T-helper 17 cell (primary cell): ENCODE measurements at places on chromosomes 5 and 9.

DNA sequence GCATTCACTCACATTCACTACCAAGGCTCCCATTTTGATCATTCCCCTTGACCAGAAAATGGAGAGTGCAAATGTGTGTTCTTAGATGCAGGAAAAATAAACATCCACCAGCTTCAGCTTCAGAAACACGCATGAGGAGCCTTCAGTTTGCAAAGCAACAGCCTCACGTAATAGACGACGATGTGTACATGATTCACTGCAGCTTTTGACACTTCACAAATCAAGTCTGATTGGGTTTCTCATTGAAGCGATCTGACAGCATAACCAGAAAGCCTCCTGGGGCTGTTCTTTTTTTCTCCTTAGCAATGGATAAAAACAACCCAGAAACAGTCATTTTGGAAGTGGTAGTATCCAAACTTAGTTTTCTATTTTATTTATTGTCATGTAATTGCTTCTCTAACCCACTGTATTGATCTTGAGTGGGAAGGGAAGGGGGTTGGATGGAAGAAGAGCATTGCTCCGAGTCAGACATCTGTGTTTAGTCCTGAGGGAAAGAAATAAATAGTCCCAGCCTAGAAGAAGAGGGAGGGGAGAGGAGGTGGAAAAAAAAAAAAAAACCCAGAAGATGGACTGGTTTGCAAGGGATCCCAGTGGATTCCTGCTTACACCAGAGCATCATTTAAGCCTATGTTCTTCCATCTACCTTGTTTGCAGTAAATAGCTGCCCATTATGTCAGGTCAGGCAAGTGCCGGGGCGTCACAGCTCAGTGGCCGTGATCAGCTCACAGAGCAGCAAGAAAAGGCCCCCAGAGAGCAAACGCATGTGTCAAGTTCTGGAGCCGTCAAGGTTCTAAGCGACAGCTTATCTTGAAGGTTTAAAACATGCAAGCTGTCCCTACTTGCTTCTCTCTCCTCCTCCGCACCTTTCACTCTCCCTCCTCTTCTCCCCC is 190.2 kb upstream of the SNX2 start:
- no peak for DNase-seq
- H3K4me3 ChIP-seq, result no peak overlapping the region
- peaks cover 17% of the 10 kb centered on the region for H3K27me3 ChIP-seq

- H3K4me1 ChIP-seq, result peaks cover 4% of the 10 kb centered on the region
- no peaks in the 10 kb centered on the region for H3K27me3 ChIP-seq
- DNase-seq, result no peak
- H3K4me3 ChIP-seq, result no peak overlapping the region
- no peak overlapping the region for H3K27ac ChIP-seq
Measured at GRCh38 chr9:94821098-94821887, 94.8 kb downstream of the AOPEP start.

DNA sequence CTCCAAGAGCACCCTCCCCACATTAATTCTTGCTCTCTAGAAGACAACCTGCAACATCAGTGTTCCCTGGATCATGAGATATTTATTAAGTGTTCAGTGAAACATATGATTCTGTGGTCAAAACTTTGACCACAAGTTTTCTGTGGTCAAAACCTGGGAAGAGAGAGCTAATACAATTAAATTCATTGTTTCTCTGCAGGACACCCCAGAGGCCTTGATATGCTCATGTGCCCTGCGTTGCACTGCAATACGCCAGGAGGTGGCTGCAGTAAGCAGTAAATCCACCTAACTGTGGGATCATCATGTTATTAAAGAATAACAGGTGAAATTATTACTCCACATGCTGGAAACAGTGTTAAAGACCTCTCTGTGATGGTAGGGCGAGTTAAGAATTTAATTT is 109.3 kb upstream of the SPDL1 start:
- H3K36me3 ChIP-seq, result no peaks in the 10 kb centered on the region
- H3K27me3 ChIP-seq, result peaks cover 32% of the 10 kb centered on the region

DNA sequence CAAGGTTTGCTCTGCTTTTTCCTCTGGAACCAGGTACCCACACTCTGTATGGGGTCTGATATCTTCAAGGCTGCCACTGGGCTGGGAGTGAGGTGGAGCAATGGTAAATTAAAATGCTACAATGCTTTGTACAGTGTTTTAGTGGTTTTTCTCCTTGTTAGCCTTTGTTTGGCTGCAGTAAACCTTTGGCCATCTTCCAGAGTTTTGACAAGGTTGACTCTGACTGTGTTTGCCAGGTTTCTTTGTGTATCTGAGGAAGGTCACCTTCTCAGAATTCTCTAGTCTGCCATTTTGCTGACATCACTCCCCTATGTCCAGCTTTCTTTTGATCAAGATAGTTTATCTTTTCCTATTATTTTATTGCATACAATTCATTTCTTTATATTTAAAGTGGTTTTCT is 11.2 kb downstream of the SPATA31D1 start:
- H3K36me3 ChIP-seq, result no peaks in the 10 kb centered on the region
- H3K4me1 ChIP-seq, result no peaks in the 10 kb centered on the region
- no peak overlapping the region for H3K4me3 ChIP-seq

DNA sequence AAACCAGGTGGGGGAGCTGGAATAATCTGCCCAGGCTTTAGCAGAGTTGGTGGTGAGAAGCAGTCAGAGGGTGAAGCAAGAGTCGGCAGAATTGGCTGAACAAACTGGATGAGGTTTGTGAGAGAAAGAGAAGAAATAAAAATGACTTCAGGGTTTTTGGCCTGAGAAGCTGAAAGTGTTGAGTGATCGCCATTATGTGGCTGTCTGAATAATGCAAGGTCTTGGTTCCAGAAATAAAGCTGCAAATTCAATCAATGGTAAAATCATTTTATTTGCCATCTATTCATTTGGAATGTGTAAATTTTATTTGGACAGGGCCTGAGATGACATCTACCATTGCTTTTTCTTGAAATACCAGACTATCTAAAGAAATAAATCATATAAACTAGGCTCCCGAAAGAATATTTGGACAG is 50.4 kb upstream of the DAB2 start:
- H3K4me3 ChIP-seq, result no peak overlapping the region
- peaks cover 39% of the 10 kb centered on the region for H3K27me3 ChIP-seq
- no peak overlapping the region for H3K27ac ChIP-seq
- DNase-seq, result no peak
- H3K4me1 ChIP-seq, result peaks cover 3% of the 10 kb centered on the region

- H3K27me3 ChIP-seq, result no peaks in the 10 kb centered on the region
- H3K27ac ChIP-seq, result no peak overlapping the region
- no peaks in the 10 kb centered on the region for H3K4me1 ChIP-seq
Measured at GRCh38 chr5:4130819-4131218, 535.2 kb downstream of the IRX1 start.

GRCh38 chr5:85205430-85205829 is 820.8 kb upstream of the EDIL3 start:
- no peak overlapping the region for H3K27ac ChIP-seq
- no peak for DNase-seq
- no peak overlapping the region for H3K4me3 ChIP-seq
- H3K27me3 ChIP-seq, result no peaks in the 10 kb centered on the region

DNA sequence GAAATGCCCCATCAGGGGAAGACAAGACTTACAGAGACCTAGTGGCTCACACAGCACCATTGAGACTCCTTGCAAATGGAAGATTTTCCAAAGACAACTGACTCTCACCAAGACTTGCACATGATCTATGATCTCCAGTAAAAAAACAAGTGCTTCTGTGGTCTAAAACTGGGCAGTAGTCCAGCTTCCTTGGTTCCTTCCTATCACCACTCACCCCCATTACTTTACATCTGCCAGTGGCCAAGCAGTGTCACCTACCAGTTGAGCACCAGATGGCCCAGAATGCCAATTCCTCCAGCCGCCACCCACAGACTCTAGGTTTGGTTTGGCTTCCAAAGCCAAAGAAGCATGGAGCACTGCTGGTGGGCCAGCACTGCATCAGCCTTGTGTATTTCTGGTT is 47.7 kb downstream of the SH3TC2 start:
- no peak overlapping the region for H3K4me3 ChIP-seq
- DNase-seq, result no peak
- peaks cover 4% of the 10 kb centered on the region for H3K36me3 ChIP-seq
- no peaks in the 10 kb centered on the region for H3K4me1 ChIP-seq

- no peaks in the 10 kb centered on the region for H3K36me3 ChIP-seq
- no peak overlapping the region for H3K4me3 ChIP-seq
Measured at GRCh38 chr9:32928145-32928763, 73.2 kb downstream of the APTX start.
